ENCODE measurements at places on chromosomes 1 and 21.
A peak's percentile ranks its signal among the peaks of the same experiment; 100 is the strongest.

- DNase-seq, result no peak
These were observed 89.7 kb downstream of the ITSN1 start for GRCh38 chr21:33732038-33732437.

DNA sequence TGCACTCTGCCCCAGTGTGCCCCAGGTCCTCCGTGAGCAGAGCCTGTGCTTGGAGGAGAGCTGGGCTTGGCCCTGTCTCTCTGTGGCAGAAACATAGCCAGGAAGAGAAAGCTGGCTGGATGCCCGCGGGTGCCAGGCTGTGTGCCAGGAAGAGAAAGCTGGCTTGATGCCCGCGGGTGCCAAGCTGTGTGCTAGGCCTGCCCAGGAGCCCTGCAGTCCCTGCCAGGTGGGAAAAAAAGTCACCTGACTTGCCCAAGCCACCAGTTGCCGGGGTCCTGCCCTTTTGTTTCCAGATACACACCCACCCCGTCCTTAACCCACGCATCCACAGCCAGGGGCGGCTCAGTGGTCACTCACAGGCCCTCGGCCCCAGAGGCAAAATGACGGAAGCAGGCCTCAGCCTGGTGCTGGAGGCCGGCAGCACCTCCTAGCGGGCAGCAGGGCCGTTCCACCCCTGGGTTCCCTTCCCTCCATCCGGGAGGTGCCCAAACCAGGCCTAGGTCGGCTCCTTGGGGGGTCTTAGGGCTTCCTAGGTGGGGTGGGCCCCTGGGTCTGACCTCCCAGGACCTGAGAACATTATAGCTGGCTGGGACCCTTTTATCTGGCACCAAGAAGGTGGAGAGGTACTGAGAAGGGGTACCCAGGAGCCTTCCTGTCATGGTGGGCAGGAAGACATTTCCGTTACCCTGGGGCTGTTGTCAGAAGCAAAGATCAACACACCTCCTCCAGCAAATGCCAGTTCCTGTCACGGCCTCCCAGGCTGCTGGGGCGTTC lies 9.1 kb downstream of the ITGB2 start:
- DNase-seq, result peak; percentile 82

GRCh38 chr1:52683367-52683940 lies 14.7 kb downstream of the COA7 start:
- DNase-seq, result no peak

DNA sequence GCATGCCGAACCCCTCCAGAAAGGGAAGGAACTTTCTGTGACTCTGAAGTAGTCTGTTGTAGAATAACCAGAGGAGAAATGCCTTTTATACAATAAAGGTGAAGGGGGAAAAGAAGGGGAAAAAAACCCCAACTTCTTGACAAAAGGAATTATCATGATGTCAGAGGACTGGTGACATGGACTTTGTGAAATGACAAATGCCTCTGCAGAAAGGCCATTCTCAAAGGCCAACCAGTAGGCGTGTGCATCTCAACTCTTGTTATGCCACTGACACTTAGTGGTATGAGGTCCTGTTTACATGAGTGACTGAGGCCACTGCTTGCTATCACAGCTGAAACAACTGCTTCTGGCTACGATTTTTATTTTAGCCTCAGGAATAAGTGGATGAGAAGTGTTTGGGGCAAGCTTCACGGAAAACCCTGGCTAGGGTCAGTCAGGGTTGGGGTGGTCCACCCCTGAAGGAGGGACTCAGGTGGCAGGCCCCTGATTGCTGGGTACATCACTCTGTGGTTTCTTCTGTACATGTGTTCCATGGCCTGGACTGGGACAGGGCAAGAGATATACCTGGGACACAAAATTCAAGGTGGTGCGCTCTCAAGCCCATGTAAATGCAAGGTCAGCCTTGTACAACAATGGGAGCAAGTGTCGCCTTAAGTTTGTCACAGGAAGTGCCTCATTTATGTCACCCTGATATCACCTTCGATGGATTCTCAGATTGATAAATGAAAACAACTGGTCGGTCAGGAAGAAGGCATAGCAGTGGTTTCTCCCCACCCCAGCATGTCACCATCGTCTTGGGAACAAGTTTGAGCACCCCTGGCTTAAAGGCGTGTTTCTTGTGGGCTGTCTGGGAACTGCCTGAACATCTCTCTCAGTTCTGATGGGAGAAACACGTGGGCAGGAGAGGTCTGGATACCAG lies 12.4 kb downstream of the RUNX1 start:
- no peak for DNase-seq

DNA sequence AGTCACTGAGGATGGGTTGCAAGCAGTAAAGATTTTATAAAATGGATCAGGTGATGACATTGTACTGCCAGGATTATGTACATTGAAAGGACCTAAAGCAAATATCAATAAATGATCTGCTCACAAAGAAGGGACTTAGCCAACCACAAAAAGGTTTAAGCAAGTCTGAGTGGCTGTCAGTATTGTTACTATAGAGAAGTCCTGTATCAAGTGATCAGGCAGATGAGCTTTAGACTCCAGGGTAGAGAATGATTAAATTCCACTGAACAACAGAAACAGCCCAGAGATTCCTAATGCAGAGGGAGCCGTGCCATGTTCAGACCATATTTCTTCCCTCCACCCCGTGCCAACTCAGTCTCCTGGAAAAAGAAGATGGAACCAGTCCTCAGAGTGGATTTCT lies 138.9 kb downstream of the SETD4 start:
- no peak for DNase-seq

- DNase-seq, result no peak
These were observed 21.7 kb downstream of the SESN2 start for GRCh38 chr1:28280977-28281381.

GRCh38 chr1:30106125-30106524 lies 617.3 kb downstream of the MATN1 start:
- no peak for DNase-seq

DNA sequence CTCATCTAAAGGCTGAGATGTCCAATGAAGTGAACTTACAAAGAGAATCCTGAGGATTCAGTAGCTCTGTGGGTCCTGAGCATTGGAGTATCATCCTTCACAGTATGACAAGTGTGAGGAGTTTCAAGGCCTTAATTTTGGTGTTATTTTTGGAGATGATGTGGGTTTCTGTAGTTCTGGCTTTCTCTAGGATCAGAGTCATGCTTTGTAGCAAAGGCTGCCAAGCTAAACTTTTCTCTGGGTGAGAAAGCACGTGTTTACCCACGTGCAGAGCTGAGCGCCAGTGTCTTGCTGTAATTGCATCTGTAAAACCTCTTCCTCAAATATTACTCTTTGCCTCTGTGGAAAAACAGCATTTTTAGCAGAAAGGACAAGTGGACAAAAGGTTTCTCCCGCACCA lies 387.8 kb upstream of the LYPLAL1 start:
- DNase-seq, result no peak

GRCh38 chr1:234975122-234975940 lies 153.3 kb downstream of the TOMM20 start:
- peak; percentile 25 for DNase-seq

DNA sequence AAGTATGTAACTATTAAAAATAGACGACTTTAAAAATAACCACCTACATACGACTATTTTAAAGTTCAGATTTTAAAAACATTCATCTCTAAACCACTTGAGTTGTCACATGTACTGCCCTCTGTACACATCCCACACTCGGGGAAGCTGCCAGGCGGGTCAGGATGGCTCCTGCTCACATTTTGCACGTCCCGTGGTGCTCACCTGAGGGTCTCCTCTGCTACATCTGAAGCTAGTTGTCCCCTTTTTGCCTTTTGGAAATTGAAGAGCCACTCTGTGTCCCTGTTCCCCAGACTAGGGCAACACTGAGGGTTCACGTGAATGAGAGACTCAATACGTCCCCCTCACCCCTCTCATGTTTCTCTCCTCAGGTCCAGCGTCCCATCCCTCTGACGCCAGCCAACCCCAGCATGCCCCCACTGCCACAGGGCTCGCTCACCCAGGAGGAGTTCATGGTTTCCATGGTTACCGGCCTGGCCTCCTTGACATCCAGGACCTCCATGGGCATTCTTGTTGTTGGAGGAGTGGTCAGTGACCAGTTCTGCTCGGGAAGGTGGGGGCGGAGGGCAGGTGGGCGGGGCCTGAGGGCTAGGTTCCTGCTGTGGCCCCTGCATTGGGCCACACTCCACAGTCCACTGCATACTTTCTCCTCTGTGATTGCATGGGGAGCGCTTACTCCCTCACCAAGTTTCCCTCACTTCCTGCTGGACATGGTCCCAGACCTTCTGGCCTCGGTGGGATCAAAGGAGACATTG lies 13.0 kb upstream of the MIIP start:
- no peak for DNase-seq

- DNase-seq, result no peak
These were observed 32.4 kb downstream of the KCNN3 start for GRCh38 chr1:154837672-154838171.

- no peak for DNase-seq
These were observed 6.2 kb upstream of the ARHGEF19 start for GRCh38 chr1:16218674-16219071.

GRCh38 chr1:10299151-10299550 lies 88.8 kb downstream of the KIF1B start:
- DNase-seq, result no peak

DNA sequence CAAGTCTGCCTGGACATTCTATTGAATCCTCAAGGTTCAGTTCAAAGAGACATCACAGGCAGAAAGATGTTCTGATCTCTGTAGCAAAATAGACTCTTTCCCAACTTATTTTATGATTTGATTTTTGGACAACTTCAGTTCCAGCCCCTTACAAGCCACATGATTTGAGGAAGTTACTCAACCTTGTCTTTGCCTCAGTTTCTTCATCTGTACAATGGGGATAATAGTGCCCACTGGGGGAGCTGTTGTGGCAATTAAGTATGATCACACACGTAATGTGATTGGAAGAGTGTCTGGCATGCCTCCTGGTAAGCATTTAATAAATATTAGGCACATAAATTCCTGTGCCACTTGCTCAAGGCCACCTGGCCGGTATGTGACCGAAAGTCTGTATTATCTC lies 130.6 kb downstream of the DAB1 start:
- no peak for DNase-seq

- no peak for DNase-seq
These were observed 39.9 kb upstream of the ABCA4 start for GRCh38 chr1:94160811-94161210.

DNA sequence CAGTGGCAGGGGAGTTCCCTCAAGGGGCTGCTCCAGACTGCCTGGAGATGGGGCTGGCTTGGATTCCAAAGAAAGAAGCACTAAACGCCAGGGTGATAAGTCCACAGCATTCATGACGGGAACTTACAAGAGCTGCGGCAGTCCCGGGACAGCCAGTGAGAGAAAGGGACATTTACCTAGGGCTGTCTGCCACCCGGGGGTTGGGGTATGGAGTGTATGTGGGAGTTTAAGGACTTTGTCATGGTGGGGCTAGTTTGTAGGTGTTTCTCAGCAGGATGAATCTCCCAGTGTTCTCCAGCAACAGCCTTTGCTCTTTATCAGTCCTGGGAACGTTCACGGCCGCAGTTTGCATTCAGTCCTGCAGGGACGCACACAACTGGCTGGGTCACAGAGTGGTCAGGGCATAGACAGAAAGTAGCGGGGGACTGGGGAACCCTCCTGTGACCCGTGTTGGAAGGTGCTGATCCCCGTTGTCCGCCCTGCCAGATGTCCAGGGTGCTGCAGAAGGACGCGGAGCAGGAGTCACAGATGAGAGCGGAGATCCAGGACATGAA lies 41.4 kb upstream of the HMGN1 start:
- DNase-seq, result no peak

GRCh38 chr1:226532553-226532952 lies 16.0 kb upstream of the STUM start:
- no peak for DNase-seq

DNA sequence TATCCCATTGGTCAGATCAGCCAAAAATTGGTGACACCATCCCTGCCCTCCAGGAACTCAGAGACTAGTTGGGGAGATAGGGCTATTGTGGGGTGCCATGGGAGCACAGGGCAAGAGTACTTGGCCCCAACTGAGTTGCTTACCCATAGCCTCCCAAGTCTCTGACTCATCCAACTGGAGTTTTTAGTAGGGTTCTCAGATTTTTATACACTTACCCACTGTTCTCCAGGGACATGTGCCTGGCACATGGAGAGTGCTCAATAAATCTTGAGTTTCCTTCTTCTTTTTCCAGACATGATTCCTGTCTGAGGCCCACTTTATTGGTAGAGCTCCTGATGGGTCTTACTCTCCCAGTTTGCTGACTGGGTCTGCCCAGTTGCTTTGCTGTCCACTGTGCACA lies 56.7 kb downstream of the OVGP1 start:
- DNase-seq, result no peak

DNA sequence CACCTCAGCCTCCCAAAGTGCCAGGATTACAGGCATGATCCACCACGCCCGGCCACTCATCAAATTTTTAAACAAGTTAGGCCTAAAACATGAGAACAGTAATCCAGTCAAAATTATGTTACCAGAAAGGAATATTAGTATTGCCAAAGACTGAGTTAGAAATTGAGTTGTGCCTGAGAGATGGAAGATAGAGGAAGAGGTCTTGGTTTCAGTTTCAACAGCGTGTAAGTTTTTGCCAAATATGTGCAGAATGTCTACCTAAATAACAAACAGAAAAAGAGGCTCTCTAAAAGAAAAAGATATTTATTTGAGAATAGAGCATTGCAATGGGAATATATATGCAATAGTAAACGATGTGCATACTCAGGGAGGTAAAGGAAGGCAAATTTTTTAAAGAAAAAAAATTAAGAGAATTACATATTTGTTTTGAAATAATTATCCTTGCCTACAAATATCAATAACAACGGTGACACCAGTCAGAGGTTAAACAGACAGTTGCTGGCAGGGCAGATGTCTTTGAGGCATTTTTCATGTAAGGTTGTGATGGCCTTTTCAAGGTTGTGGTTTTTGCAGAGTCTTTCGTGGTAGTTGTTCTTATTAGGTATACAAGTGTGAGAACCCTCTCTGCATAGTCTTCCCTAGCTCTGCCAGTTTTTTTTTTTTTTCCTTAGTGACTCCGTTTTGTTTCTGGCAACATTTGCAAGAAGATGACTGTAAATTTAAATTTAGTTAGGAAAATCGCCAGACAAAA lies 2.2 kb upstream of the CD1B start:
- DNase-seq, result no peak

GRCh38 chr1:100267284-100267683 lies 1.3 kb downstream of the RTCA start:
- DNase-seq, result no peak

DNA sequence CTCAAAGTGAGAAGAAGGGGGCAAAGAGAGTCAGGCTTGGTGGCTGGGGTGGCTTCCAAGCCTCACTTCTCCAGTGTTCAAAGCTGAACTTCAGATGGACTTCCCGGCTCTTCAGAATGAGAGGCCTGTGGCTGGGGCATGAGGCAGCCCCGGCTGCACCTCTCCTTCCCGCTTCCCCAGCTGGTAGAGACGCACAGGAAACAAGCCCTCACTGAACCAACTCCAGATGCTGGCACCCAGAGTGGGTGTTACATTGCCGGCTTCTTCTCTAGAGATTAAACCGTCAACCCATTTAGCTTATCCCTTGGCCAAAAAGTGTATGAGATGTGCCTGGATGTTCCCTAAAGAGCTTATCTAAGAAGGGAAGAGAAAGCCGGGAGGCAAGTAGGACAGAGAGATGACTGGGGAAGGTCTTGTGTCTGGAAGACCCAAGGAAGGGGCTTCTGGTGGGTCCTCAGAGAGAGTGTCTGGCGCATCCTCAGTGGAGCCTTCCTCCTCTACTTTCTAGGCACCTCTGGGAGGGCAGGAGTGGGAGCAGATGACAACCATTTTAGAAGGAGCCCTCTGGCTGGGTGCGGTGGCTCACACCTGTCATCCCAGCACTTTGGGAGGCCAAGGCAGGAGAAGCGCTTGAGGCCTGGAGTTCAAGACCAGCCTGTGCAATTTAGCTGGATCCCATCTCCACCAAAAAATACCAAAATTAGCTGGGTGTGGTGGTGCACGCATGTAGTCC lies 2.0 kb downstream of the ADAMTSL4 start:
- DNase-seq, result no peak

Measured in activated CD8-positive, alpha-beta memory T cell treated with anti-CD3 and anti-CD28 coated beads, Interleukin-2, amount 50 U/mL, for 48 hours (primary cell).